T-helper 2 cell (primary cell): ENCODE measurements at places on chromosomes 13 and 19.
A peak's percentile ranks its signal among the peaks of the same experiment; 100 is the strongest.

DNA sequence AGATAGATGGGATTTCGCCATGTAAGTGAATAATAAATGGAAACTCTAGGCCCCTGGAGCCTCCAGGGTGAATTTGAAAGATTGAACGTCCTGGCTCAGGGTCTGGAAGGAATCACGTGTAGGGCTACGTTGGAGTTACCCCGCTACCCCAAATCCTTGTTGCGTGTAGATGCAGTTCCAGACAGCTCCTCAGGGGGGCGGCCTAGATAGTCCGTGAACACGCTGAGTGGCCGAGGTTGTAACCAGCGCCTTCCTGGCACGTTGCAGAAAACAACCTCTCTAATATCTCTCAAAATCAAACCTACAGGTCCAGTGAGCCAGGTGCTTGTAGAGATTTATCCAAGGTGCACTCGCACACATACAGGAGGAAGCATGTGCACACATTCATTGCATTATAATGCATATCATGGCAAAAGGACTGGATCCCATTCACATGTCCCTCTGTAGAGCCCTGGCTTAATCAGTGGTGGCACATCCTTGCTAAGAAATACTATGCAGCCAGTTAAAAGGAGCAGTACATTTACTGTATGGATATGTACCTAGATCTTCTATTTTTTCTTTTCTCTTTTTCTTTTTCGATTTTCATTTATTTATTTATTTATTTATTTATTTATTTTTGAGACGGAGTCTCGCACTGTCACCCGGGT, 2.5 kb upstream of the KEAP1 start:
- peak; percentile 85 for DNase-seq

GRCh38 chr19:35030257-35031071, at the start of gene SCN1B:
Gene SCN1B (plus strand): TSS chr19:35030470. CDS start chr19:35030821, 351 bp downstream.
- DNase-seq, result peak; percentile 67

DNA sequence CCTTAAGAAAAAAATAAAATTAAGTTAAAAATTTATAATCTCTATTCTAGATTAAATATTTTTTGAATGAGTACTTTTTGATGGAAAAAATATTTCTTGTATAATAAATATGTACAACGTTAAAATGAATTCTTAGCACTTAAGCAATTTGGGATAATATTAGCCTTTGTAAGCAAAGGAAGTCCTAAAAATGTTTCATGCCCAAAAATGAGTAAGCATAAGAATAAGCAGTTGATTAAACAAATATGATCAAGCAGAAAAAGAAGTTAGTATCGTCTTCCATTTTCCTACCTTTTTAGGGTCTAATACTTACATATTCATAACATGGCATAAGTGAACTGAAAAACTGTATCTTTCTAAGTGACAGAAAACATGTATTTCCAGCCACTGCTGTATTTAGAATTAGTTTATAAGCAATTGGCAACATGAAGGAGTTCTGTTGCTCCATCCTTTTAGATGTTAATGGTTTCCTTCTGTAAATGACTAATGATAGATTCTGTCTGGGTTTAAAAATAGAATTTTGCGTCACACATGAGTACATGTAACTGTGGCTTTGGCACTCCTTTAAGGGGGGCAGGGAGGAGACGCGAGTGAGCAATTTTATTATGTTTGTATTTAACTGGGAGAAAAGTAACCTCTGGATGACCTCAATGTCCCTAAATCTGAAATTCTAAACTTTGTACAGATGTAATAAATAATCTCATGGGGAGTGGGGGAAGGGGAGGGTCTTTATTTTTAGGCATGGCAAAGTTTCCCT, 237.4 kb downstream of the RGCC start:
- no peak for DNase-seq

- DNase-seq, result peak; percentile 66
Observed at GRCh38 chr19:2478756-2479555, 3.0 kb downstream of the GADD45B start.

- DNase-seq, result no peak
Observed at GRCh38 chr19:58261600-58261967, 17.2 kb upstream of the ZNF8 start.

GRCh38 chr19:9061879-9062278, 25.0 kb upstream of the OR1M1 start:
- DNase-seq, result no peak

- no peak for DNase-seq
Observed at GRCh38 chr13:110519046-110519445, 42.5 kb downstream of the RAB20 start.

DNA sequence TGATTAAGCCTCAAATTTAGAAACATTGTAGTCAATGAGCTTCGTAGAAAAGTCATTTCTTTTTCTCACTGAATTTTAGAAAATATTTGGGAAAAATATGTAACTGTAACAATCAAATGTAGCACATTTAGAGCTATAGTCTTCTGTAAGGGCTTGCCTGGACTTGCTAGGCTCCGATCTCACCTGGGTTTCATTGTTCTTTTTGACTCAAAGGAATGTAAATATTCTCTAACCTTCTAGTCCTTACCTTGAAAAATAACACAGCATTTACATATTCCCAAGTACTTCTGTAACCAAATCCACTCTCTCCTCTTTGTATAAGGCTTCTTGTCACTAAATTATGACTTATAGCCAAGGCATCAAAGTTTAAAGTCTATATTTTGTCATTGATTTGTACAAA, 2.9 kb upstream of the UFM1 start:
- no peak for DNase-seq

GRCh38 chr19:397941-398706, 10.8 kb downstream of the C2CD4C start:
- no peak for DNase-seq

- no peak for DNase-seq
Observed at GRCh38 chr19:23561341-23561740, 125.7 kb downstream of the ZNF675 start.

DNA sequence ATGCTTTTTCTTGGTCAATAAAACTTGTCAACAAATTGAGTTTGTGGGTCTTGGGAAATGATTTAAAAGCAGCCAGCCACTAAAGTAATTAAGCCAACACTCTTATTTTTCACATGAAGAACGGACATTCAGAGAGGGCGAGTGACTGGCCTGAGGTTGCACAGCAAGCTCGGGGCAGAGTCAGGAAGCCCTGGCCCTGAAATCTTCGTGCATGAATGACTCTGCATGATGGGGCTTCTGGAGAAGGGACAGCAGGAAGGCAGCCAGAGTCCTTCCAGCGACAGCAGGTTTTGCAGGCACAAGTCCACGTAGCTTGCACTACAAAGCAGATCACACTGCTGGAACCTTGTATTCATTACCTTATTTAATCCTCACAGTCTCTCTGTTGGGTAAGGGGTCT, 232.5 kb downstream of the ZNF536 start:
- no peak for DNase-seq

- DNase-seq, result no peak
Observed at GRCh38 chr13:31167490-31167889, 5.8 kb upstream of the HSPH1 start.

DNA sequence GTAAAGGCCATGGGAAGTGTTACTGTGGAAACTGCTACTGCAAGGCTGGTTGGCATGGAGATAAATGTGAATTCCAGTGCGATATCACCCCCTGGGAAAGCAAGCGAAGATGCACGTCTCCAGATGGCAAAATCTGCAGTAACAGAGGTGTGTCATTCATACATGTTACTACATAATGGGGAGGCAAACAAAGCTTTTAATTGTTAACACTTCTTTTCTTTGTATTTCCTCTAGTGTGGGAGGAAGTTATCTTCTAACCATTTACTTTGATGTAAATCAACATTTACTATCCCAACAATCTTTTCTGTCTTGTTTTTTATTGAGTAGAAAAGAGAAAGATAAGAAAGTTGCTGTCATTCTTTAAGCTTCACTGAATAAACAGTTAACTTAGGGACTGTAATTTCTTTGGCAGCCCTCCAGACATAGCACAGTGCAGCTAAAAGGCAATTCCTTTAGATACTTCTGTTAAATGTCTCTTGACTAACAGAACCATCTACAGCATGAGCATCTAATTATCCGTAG, 126.9 kb downstream of the ITGBL1 start:
- DNase-seq, result no peak

DNA sequence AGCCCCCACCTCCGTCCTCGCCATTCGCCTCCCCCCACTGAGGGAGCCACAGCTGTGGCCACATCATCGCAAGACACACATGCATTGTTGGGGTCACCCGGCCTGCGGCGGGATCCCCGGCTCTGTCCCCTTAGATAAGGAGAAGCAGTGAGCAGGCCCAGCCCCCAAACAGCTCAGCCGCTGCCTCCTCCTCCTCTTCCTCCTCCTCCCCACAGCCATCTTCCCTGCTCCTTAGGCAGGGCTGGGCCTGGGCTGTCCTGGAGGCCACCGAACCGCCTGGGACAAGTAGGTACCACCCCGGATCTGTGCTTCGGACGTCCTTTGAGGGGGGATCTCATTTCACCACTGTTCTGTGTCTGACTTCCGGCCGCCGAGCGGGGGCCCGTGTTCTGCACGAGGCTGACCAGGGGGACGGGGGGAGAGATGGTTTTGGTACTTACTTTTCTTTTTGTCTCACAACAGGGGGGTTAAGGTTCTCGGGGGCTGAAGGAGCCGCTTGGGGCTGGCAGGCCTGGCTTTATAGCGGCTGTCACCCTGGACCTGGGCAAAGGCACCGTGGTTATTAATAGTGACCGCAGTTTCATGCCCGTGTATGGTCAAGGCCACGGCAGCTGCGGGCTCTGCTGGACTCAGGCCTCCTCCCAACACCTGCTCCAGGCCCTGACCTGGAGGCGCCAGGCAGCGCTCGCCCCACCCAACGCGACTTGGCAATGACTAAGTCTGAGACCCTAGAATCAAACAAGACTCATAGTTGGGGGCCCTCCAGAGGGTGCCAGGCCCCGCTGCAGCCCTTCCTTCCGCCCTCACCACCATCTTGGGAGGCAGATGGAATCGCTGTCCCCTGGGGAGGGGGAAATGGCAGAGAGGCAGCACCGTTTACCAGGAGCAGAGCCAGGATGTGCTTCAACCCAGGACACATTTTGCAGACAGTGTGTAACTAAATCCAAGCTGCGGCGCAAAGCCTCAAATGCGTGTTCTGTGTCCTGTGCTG, 18.3 kb downstream of the NMRK2 start:
- DNase-seq, result no peak

GRCh38 chr19:5214902-5215301, 125.7 kb downstream of the PTPRS start:
- no peak for DNase-seq

DNA sequence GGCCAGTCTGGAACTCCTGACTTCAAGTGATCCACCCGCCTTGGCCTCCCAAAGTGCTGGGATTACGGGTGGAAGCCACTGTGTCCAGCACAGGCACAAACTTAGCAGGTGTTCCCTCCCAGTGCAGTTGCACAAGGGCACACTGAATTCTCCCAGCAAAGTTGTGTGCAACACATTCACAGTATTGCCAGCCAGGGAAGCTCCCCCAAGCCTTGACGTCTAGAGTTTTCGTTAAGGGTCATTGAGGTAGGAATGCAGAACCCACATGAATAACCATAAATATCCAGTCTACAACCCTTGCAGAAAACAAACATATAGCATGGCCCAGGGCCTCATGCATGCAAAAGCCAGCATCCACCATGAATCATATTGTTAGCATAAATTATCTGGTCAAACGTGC, 3.3 kb upstream of the AURKC start:
- DNase-seq, result no peak

GRCh38 chr13:61350341-61350740, 65.3 kb downstream of the PCDH20 start:
- DNase-seq, result no peak

- no peak for DNase-seq
Observed at GRCh38 chr13:25981060-25981459, 70.8 kb downstream of the SHISA2 start.

DNA sequence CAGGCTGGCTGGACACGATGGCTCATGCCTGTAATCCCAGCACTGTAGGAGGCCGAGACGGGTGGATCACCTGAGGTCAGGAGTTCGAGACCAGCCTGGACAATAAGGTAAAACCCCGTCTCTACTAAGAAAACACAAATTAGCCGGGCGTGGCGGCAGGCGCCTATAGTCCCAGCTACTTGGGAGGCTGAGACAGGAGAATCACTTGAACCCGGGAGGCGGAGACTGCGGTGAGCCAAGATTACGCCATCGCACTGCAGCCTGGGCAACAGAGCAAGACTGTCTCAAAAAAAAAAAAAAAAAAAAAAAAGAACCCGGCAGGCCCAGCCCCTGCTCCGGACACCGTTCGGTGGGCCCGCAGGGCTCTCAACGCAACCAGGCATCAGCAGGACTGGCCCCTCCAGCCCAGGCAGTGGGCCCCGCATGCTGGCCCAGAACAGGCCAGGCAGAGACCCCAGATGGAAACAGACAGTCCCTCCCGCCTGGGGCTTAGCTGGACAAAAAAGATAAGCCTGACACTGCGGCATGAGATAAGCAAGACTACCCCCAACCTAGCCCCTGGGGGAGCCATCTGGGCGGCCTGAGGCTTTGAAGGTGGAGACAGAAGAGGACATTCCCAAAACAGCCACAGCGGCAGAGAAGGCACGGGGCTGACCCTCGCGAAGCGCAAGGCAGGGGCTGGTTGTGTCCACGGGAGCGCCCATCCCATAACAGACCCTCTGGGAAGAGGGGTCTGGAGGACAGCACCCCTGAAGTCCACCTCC, 11.6 kb downstream of the REXO1 start:
- DNase-seq, result no peak

DNA sequence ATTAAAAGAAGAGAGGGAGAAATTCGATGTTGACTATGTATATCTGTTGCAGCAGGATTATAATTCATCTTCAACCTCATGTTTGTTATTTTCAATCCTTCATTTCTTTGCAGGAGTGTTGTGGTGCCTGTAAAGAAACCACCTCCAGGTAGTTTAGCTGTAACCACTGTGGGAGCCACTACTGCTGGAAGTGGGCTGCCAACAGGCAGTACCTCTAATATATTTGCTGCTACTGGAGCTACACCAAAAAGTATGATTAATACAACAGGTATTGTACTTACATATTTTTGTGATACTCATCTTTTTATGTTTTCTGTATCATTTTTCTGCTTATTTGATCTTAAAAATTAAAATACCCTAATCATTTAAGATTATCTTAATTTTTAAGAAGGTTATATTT, 266.5 kb downstream of the NBEA start:
- no peak for DNase-seq

DNA sequence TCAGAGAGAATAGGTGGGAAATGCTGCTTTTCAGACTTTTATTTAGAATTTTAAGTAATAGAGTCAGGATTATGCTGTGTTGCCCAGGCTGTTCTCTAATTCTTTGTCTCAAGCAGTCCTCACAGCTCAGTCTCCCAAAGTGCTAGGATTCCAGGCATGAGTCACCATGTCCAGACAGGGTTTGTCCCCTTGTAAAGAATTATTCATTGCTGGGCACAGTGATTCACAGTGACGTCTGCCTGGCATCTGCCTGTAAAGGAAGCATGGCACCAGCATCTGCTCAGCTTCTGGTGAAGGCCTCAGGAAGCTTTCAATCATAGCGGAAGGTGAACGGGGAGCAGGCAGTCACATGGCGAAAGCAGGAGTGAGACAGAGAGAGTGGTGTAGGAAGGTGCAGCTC, 17.7 kb downstream of the ZNF763 start:
- no peak for DNase-seq

DNA sequence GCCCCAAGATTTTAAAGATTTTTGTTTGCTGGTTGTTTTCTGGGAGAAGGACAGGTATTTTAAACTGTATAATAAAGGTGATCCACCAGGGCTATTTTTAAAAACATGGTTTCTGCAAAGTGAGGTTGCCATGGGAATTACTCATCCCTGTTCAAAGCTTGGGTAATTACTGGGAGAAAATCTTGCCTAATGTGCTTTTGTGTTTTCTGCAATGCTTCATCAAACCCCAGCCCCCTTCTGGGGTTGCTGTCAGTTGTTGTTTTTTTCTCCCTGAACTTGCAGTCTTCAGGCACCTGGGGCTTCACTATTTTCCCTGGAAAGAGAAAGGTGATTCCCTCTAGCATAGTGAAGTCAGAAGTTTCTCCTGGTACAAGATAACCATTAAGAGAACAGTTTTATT, 277.2 kb downstream of the NALCN start:
- DNase-seq, result no peak
